Kasumi-1 (cell line): ENCODE measurements at places on chromosomes 1 and 21.

- no peak for DNase-seq
Observed at GRCh38 chr1:223264983-223265908, 98.7 kb downstream of the SUSD4 start.

GRCh38 chr1:193185901-193186731, at the start of gene B3GALT2:
B3GALT2 (minus strand) TSS chr1:193186613; CDS start chr1:193181562, 5,051 bp downstream.
- no peak for DNase-seq

DNA sequence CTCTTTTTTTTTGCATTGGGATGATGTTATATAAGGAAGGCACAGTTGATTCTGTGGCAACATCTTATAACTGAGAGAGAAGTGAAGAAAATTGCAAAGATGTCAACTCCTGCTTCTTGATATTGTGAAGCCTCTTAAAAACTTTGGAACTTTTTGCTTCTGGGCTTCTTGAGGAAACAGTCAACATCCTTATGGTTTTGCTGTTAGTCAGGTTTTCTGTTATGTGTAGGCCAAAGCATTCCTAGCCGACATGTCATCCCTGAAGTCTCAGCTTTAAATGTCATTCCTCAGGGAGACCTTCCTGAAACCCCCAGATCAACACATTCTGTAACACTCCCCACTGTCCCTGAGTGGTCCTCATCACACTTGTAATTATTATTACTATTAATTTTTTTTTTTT, 12.6 kb downstream of the FALEC start:
- no peak for DNase-seq

- no peak for DNase-seq
Observed at GRCh38 chr1:109947582-109948284, 36.8 kb upstream of the AHCYL1 start.

DNA sequence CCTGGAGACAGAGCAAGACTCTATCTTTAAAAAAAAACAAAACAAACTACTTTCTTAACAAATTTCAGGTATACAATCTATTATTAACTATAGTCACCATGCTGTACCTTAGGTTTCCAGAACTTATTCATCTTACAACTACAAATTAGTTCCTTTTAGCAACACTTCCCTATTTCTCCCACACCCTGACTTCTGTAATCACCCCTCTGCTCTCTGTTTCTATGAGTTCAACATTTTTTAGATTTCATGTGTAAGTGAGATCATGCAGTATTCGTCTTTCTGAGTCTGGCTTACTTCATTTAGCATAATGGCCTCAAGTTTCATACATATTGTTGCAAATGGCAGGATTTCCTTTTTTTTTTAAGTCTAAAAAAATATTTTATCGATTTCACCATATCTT, 77.9 kb upstream of the LPGAT1 start:
- DNase-seq: peak; percentile 89
